A673 (cell line): ENCODE measurements at places on chromosomes 13 and 19. TPM values are rescaled to one million over a fixed set of nuclear protein-coding genes. Genes with fewer than 3 reads are reported as not detected.

DNA sequence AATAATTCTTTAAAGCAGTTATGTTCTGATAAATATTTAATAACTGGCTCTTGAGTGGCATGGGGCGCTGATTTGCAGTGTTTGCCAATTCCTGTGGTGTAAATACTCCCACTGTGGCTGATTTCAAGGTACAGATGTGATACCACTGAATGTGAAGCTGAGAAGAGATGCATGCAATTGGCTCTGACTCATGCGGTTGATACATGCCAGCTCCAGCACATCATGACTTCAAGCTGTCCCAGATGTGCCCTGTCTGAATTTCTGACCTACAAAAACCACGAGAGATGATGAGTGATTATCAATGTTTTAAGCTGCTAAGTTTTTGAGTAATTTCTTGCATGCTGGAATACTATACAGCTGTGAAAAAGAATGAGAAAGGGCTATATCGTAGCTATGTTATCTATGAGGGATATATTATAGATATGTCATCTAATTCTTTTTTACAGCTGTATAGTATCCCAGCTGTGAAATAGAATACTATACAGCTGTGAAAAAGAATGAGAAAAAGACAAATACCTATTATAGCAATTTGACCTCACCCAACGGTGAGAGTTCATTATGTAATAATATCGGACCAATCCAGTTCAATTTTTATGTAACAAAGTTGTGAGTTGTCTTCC is 7.6 kb upstream of the ACSBG2 start:
- no peak overlapping the region for H3K27ac ChIP-seq
- no peak for DNase-seq
- no peaks in the 10 kb centered on the region for H3K4me1 ChIP-seq
- H3K4me3 ChIP-seq, result no peak overlapping the region

GRCh38 chr19:47447470-47448359 is 24.0 kb downstream of the SLC8A2 start:
- H3K4me3 ChIP-seq, result peak overlapping the region; percentile 19
- H3K27ac ChIP-seq, result no peak overlapping the region
- DNase-seq, result peak; percentile 79
- H3K4me1 ChIP-seq, result peaks cover 17% of the 10 kb centered on the region

- H3K36me3 ChIP-seq, result no peaks in the 10 kb centered on the region
- no peak overlapping the region for H3K4me3 ChIP-seq
- H3K27ac ChIP-seq, result no peak overlapping the region
- DNase-seq, result no peak
Measured at GRCh38 chr19:32532233-32532632, 48.8 kb upstream of the PDCD5 start.

DNA sequence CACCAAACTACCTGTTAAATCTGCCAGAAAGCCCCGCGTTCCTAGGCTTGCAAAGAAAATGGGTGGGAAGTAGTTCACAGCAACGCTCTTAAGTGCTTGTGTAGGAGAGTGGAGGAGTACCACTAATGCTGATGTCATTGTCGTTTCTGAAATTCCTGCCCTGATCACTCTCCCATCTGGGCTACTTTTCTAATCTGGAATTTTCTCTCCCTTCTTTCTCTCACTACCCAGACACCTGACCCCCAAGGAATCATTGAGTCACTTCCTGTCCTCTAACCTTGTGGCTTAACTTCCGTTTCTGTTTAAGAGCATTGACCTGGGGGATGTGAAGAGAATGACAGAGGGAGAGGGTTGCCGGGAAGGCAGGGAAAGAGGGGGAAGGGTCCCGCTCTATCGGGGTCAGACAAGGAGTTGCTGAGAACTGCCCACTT is 98.7 kb downstream of the STARD13 start:
- no peaks in the 10 kb centered on the region for H3K36me3 ChIP-seq
- peaks cover 98% of the 10 kb centered on the region for H3K4me1 ChIP-seq
- DNase-seq, result peak; percentile 70
- H3K4me3 ChIP-seq, result peak overlapping the region; percentile 13

DNA sequence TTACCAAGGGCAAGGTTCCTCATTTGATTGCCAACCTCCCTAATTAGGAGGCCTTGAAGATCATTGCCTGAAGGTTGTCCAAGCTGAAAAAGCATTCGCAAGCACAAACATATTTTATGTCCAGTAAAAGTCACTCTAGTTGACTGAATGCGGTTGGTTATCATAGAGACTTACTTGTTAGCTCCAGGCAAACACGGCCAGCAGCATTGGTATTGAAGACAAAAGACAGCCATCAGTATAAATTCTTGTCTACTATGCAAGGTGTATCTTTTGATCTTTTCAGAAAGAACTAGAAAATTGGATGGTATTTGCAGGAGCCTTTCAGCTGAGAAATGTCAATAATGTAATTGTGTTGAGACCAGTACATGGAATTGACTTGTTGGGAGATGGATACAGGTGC is 129.9 kb downstream of the GPC6 start:
- no peaks in the 10 kb centered on the region for H3K36me3 ChIP-seq
- no peak for DNase-seq
- H3K27me3 ChIP-seq, result no peaks in the 10 kb centered on the region
- peaks cover 7% of the 10 kb centered on the region for H3K4me1 ChIP-seq
- H3K27ac ChIP-seq, result no peak overlapping the region

DNA sequence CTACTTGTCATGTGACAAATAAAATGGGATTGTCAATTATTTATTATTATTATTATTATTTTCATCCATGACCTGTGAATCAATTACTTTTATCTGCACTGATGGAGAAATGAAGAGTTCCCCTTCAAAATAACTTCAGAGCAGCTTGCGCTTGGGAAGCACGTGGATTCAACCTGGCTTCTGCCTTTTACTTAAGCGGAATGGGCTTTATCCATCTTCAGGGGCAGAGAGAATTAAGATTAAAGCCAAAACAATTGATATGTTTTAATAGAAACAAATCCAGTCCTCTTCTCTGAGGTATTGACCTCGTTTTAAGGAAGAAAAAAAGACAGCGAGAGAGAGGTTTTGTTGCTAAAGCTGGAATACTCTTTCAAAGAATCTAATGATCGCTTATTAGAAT is 876 bp downstream of the SACS start:
- H3K4me3 ChIP-seq, result no peak overlapping the region
- no peaks in the 10 kb centered on the region for H3K36me3 ChIP-seq
- no peak for DNase-seq
- H3K4me1 ChIP-seq, result peaks cover 4% of the 10 kb centered on the region
- no peak overlapping the region for H3K27ac ChIP-seq
- peaks cover 3% of the 10 kb centered on the region for H3K27me3 ChIP-seq

GRCh38 chr19:5126498-5127223 is 157.7 kb downstream of the KDM4B start:
- DNase-seq, result no peak
- H3K27ac ChIP-seq, result peak overlapping the region; percentile 93
- H3K4me3 ChIP-seq, result no peak overlapping the region
- no peaks in the 10 kb centered on the region for H3K27me3 ChIP-seq
- H3K36me3 ChIP-seq, result no peaks in the 10 kb centered on the region
- H3K4me1 ChIP-seq, result peaks cover 47% of the 10 kb centered on the region

GRCh38 chr19:11887234-11887610 is 360 bp upstream of the ZNF69 start:
- peak overlapping the region; percentile 56 for H3K4me3 ChIP-seq
- H3K4me1 ChIP-seq, result no peaks in the 10 kb centered on the region
- no peaks in the 10 kb centered on the region for H3K36me3 ChIP-seq
- H3K27me3 ChIP-seq, result peaks cover 4% of the 10 kb centered on the region

DNA sequence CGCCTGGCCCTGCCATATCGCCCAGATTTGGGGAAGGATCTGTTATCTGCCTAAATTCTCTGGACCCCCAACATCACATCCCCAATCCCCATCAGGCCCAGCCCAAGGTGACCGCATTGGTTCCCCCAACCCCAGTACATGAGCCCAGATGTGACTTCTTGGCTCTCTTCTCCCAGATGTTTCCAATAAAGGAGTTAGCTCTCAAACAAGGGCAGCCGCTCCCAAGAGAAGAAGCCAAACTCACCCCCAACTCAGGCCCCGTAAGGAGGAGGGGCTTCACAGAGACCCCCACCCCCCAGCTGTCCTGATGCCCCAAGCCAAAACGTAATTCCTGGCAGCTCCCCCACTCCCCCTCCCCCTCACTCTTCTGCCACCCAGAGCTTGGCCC is 6.9 kb downstream of the FBN3 start:
- H3K36me3 ChIP-seq, result no peaks in the 10 kb centered on the region
- no peak overlapping the region for H3K27ac ChIP-seq
- no peak overlapping the region for H3K4me3 ChIP-seq
- no peaks in the 10 kb centered on the region for H3K4me1 ChIP-seq
- no peak for DNase-seq

GRCh38 chr13:51101636-51102235 is 9.3 kb downstream of the C13orf42 start:
- no peak for DNase-seq
- no peaks in the 10 kb centered on the region for H3K27me3 ChIP-seq
- no peaks in the 10 kb centered on the region for H3K36me3 ChIP-seq
- H3K4me1 ChIP-seq, result no peaks in the 10 kb centered on the region

- H3K4me3 ChIP-seq, result no peak overlapping the region
- peak overlapping the region; percentile 48 for H3K27ac ChIP-seq
- no peaks in the 10 kb centered on the region for H3K36me3 ChIP-seq
- no peak for DNase-seq
- H3K4me1 ChIP-seq, result peaks cover 76% of the 10 kb centered on the region
Measured at GRCh38 chr13:51624695-51625345, 40.6 kb downstream of the WDFY2 start.

DNA sequence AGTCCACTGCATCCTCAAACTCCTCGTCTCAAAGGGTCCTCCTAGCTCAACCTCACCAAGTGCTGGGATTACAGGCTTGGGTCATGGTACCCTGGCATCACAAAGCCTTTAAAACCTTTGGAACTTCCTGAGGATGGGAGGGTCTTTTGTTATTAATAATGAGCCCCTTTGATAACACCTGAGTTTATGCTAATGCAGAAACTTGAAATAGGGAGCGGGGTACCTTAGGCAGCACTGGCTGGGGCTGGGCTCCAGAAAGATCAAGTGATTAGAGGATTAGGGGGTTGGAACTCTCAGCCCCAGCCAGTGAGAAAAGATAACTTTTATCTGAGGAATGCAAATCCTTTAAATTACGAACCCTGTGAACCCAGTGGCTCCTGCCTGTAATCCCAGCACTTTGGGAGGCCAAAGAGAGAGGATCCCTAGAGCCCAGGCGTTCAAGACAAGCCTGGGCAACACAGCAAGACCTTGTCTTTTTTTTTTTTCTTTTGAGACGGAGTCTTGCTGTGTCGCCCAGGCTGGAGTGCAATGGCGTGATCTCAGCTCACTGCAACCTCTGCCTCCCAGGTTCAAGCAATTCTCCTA is 9.3 kb upstream of the PSPC1 start:
- H3K27ac ChIP-seq, result no peak overlapping the region
- peaks cover 9% of the 10 kb centered on the region for H3K4me1 ChIP-seq
- DNase-seq, result no peak
- H3K36me3 ChIP-seq, result no peaks in the 10 kb centered on the region
- H3K4me3 ChIP-seq, result no peak overlapping the region

GRCh38 chr19:7326105-7326877 is 22.4 kb upstream of the ARHGEF18 start:
- H3K4me1 ChIP-seq, result no peaks in the 10 kb centered on the region
- H3K36me3 ChIP-seq, result no peaks in the 10 kb centered on the region
- peak; percentile 43 for DNase-seq
- no peak overlapping the region for H3K27ac ChIP-seq
- no peak overlapping the region for H3K4me3 ChIP-seq
- no peaks in the 10 kb centered on the region for H3K27me3 ChIP-seq

DNA sequence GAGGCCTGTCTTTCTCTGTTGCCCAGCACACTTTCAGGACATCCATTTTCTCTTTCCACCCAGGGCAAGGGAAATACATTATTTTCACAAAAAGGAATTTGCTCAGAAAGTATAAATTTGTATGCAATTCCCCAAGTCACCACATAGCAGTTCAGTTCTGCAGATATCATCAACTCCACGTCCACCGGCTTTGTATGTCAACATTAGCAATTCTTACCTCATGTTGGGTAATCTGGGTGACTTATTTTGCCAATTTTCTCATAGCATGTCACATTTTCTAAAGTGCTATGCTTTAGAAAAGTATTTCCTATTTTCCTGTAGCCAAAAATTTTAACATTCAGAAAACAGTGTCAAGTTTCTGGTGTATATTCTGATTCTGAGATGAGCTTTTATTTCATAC is 501.8 kb downstream of the EFNB2 start:
- H3K27ac ChIP-seq, result no peak overlapping the region
- H3K4me1 ChIP-seq, result no peaks in the 10 kb centered on the region
- peak; percentile 4 for DNase-seq
- H3K27me3 ChIP-seq, result no peaks in the 10 kb centered on the region

GRCh38 chr19:28065026-28065425 is 1147.9 kb downstream of the UQCRFS1 start:
- H3K4me1 ChIP-seq, result no peaks in the 10 kb centered on the region
- H3K27ac ChIP-seq, result no peak overlapping the region
- DNase-seq, result no peak
- H3K27me3 ChIP-seq, result no peaks in the 10 kb centered on the region
- no peaks in the 10 kb centered on the region for H3K36me3 ChIP-seq
- no peak overlapping the region for H3K4me3 ChIP-seq

DNA sequence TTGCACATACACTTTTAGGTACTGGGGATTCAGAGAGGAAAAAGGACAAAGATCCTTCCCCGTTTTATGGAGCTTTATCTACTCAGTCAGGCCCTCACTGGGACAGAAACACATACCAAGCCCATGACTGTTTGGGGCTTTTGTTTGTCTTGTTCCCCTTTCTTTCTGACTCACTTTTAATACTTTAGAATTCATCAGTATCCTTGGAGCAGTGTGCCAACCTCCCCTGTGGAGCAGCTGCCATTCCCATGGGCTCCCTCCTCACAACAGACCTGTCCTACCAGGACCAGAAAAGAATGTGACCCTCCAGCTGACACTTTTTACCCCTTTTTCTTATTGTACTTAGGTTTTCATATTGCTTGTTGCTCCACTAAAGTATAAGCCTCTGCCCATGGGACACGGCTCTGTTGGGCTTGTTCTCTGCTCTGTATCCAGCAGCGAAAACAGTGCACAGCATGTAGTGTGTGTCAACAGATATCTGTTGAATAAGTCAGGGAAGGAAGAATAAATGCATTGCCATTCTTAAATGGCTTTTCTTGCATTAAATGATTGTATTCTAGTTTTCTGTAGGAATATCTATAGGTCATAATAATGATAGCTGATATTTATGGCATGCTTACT is 431.1 kb downstream of the EFNB2 start:
- no peaks in the 10 kb centered on the region for H3K4me1 ChIP-seq
- DNase-seq, result peak; percentile 24
- H3K27ac ChIP-seq, result no peak overlapping the region
- H3K4me3 ChIP-seq, result no peak overlapping the region

DNA sequence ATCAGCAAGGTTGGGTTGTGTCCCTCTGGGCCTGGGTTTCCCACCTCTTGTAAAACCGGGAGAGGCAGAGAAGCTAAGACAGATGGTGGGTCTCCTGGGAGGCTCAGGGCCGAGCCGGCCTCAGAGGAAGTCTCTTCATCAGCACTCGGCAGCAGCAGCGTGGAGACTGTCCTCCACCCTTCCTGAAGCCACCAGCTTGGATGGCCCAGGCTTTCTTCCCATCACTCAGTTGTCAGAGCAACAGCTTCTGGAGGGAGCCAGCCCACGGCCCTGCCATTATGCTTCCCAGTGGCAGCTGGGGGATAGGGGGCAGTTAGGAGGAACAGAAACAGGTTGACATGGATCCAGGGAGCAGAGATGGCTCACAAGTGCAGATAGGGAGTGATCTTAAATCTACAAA is 191.0 kb downstream of the KATNAL1 start:
- H3K27ac ChIP-seq, result no peak overlapping the region
- DNase-seq, result no peak
- H3K4me3 ChIP-seq, result no peak overlapping the region
- peaks cover 40% of the 10 kb centered on the region for H3K4me1 ChIP-seq
- H3K36me3 ChIP-seq, result no peaks in the 10 kb centered on the region

The SHANK1 gene
- total RNA-seq, result 69.7 and 69.8 TPM in 2 replicates

The MIA gene
- total RNA-seq, result 0.75 and 0.85 TPM in 2 replicates
